8988T (cell line): ENCODE measurements at places on chromosomes 3 and 15.

DNA sequence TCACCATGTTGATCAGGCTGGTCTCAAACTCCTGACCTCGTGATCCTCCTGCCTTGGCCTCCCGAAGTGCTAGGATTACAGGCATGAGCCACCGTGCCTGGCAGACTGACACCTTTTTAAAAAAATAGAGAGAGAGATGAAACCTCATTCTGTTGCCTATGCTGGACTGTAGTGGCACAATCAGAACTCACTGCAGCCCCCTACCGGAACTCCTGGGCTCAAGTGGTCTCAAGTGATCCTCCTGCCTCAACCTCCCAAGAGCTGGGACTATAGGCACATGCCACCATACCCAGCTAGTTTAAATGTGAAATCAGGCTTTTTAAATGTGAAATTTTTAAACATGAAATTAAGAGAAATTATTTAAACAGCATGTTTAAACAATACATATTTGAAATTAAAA is 265.2 kb upstream of the UBE2E1 start:
- no peak for DNase-seq

GRCh38 chr3:25035526-25035925 is 392.5 kb upstream of the RARB start:
- DNase-seq: no peak

DNA sequence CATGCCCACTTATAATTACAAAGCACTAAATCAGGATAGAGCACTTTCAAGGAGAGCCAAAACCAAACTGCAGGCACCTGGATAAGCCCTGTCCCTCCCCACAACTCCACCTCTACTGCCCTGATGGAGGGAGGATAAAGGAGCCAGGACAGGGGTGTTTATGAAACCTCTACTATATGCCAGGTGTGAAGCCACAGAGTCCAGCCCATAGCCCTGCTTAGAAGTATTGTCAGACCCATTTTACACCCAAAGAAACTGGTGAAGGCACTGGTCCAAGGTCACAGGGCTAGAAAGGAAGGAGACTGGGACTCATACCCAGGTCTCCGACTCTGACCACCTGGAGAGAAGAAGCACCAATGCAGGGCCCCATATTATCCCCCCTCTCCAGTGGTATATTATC is 48.7 kb downstream of the SH3BP5 start:
- no peak for DNase-seq

GRCh38 chr15:68311464-68311835 is 33.9 kb downstream of the FEM1B start:
- no peak for DNase-seq

DNA sequence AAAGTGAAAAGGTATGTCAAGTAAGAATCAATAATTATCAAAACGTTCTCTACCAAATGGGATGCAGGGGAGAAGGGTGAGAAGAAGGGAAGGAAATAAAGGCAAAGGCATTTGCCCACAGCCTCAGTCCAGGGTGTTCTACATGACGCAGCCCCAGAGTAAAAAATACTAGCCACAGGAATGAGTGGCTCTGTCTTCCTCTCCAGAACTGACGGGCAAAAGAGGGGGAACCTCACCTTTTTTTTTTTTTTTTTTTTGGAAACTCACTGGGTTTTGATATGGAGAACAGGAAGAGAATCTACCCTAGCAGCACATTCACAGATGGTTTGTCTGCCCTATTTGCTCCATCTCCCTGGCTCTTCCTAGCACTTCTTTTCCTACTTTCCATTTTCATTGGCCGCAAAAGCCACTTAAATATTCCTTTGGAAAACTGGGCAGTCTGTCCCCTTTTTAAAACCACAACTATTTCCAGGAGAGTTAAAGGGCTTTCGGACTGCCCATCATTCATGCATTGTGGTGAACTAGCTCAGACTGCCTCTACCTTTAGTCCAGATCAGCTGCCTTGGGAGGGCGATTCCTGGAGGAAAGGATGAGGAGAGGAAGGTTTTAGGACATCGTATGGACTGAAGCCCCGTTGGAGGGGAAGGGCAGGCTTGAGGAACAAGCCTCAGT is 28.2 kb downstream of the B3GNT5 start:
- DNase-seq: no peak

DNA sequence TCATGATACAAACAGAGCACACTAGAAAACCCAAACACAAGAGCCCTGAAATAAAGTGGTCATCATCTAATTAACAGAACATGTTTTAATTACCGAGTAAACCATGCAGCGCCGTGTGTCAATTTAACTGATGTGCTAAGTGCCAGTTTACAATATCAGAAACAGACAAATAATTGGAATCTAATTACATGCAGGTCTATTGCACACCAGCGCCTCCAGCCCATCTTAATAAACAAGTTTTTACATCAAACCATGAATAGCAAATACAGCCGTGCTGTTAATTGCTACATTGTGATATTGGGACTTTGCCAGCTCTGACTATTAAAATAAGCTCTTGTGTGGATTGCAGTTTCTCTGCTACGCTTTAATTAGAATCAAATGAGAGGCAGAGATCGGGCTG is 510.2 kb upstream of the MDFIC2 start:
- DNase-seq: no peak

GRCh38 chr3:65584913-65585312 is 453.8 kb downstream of the MAGI1 start:
- no peak for DNase-seq

DNA sequence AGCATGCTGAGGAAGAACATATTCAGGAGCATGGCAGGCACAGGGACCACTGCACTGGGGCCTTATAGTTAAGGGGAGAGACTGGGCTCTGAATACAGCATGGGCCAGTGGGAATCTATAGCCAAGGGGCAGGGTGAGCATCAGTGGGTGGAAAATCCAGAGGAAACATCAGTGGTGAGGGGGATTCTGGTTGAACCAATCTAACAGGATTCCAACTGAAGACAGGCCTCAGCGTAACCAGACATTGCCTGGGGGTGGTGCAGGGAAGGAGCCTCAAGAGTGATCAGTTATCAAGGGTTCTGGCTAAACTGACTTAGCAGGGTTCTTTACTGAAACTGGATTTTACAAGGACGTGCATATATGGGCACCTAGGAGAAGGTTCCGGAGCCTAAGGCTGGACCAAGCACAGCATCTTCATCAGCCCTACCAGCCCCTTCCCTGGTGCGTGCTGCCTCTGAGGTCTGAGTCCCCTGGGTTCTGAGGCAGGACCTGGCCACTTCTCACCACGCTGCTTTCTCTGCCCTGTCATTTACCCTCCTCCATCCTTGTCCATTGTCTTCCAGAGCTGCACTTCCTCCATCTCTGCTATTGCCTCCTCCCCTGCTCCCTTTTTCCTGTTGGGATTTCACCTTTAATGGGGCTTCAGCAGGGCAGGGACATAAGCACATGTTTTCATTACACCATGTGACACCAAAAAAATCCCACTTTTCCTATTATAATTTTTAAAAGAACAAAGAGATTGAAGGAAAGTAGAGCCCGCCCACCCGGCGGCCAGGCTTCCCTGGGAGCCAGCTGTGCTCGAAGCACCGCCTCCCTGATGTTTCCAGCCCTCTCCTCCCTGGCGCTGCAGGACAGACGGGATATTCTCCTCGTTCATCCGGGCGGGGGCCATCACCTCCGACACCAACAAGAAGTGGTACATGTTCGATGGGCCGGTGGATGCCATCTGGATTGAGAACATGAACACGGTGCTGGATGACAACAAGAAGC is 52.1 kb downstream of the DNAH1 start:
- no peak for DNase-seq

DNA sequence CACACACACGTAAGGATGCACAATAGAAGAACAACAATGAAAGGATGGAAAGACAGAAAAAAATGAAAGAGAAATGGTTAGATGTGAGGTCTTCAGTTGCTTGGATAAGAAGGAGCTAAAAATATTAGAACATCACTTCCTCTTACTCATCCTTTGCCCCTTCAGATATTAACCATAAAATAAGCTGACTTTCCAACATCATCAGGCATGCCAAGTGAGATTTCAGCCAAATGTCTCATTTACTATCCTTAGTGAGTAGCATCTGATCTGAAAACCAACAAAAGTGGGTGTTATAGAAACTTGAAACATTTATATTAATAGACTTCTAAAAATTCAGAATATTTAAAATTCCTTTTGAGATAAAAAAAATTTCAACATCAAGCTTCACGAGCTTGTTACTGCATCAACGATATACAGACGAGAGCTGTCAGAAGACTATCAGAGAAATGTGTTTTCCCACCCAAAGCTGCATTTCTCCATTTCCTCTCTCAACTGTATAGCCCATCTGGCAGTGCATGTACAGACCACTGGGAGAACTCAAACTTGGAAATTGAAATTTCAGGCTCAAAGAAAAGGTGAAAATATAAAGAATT is 25.4 kb upstream of the LSAMP start:
- no peak for DNase-seq

GRCh38 chr3:45223889-45224727 is 2.0 kb downstream of the TMEM158 start:
- DNase-seq: no peak

DNA sequence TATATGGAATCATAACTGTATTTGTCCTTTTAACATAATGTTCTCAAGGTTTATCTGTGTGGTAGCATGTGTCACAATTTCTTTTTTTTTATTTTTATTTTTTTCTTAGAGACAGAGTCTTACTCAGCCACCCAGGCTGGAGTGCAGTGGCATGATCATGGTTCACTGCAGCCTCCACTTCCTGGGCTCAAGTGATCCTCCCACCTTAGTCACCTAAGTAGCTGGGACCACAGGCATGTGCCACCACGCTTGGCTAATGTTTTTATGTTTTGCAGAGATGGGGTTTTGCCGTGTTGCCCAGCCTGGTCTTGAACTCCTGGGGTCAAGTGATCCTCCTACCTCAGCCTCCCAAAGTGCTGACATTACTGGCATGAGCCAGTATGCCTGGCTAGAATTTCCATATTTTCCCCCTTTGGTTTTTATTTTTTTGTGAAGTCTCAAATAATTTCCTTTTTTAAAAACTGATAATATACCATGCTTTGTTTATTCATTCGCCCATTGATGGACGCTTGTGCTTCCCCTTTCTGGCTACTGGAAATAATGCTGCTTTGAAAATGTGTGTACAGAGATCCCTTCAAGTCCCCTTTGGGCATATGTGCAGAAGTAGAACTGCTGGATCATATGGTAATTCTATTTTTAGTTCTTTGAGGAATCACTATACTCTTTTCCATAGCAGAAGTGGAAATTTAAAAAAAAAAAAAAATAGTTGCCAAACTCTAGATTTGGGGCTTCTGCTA is 28.4 kb downstream of the TMEM40 start:
- no peak for DNase-seq

DNA sequence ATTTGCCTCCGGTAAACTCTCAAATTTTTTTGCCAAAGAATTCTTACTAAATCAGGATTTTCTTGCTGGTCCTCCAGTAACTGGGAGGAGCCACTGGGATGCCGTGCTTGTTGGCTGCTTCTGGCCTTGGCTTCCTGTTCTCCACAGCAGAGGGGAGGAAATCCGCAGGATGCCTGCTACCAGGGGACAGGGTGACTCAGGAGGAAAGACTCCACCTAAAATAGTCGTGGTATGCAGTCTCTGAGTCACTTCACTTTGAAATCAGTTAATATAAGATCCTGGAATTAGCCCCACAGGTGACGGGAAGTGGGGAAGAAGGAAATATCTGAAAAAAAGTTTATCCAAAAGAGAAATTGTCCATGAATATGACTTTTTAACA is 6.5 kb upstream of the TM4SF18 start:
- DNase-seq: peak; percentile 26

DNA sequence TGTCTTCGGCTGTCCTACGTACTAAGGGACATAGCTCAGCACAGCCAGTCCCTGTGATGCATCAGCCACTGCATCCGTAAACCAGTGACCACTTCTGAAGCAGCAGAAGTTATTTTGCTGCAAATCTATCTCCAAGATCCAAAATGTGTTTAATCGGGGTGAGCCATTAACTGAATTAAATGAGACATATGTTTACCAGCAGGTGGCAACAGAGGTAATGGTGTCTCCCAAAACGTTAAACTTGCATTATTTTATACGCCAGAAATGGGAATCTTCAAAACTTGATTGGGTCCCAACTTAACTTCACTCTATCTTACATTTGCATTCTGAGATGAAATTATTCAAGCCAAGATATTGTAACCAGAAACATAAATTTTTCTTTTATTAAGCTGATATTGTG is 75.3 kb upstream of the BOC start:
- no peak for DNase-seq

- no peak for DNase-seq
These were observed 4.4 kb upstream of the DLG1 start for GRCh38 chr3:197302696-197303341.

GRCh38 chr3:194323785-194324735 is 27.1 kb downstream of the CPN2 start:
- no peak for DNase-seq

DNA sequence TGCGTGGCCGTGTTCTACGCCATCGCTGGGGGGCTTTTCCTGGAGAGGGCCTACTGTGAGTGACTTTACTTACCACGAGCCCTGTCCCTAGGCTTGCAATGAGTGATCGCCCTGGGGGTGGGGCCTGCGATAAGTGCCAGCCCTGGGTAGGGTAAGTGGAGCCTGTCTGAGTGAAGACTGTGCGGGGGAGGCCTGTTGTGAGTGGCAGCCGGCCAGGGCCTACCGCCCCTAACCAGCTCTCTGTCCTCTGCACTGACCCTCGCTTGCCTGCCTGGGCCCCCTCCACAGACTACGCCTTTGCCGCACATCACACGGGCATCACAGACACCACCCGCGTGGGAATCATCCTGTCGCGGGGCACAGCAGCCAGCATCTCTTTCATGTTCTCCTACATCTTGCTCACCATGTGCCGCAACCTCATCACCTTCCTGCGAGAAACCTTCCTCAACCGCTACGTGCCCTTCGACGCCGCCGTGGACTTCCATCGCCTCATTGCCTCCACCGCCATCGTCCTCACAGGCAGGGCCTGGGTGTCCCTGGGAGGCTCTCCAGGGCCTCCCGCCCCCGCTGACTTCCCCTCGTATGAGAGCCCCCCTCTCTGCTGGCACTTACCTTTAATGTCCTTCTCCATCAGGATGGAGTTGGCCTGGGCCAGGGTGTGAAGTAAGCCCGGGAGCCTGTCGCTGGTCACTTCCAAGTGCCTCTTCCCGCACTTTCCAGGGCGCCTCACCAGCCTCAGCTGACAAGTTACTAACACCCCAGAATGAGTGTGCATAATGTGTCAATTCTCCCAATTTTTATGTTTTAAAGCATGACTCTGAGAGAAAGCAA is 22.4 kb downstream of the DUOX1 start:
- no peak for DNase-seq

GRCh38 chr3:27688053-27688452 is 34.1 kb downstream of the EOMES start:
- DNase-seq: no peak
